ENCODE measurements at places on chromosomes 12 and 14.
A peak's percentile ranks its signal among the peaks of the same experiment; 100 is the strongest.

GRCh38 chr14:55410876-55411275 is 754 bp downstream of the ATG14 start:
- no peak for DNase-seq

DNA sequence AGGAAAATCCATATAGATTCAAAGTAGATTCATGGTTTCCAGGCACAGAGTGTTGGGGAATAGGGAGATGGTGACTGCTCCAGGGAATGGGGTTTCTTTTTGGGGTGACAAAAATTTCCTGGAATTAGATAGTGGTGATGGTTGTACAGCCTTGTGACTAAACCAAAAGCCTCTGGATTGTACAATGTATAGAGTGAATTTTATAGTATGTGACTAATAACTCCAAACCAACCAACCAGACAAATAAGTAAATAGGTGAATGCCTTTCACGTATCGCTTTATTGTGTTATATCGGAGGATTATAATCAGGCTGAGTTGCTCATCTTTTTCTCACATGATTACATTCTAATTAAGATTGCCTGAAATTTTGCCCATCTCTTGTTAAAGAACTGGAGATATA is 24.6 kb upstream of the PPFIBP1 start:
- no peak for DNase-seq

DNA sequence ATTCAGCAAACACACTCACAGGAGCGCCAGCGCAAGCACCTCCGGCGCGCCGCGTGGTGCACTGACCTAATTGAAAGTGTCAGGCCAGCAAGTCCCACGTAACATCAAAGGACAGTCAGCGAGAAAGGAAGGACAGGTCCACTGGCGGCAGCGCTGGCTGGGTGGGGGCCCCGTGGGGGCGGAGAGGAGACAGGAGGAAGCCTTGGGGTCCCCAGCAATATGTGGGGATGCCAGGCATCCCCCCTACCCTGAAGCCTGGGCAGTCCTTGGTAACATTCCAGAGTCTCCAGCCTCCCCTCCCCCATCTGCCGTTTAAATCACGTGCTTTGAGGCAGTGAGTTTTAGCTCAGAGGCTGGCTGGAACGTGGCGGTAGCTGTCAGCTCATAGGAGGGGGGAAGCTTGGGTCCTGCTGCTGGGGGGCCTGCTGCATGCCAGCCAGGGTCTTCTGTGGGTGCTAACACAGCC is 159.2 kb downstream of the CALM1 start:
- no peak for DNase-seq

GRCh38 chr12:3119192-3119755 is 42.1 kb downstream of the TSPAN9 start:
- no peak for DNase-seq

DNA sequence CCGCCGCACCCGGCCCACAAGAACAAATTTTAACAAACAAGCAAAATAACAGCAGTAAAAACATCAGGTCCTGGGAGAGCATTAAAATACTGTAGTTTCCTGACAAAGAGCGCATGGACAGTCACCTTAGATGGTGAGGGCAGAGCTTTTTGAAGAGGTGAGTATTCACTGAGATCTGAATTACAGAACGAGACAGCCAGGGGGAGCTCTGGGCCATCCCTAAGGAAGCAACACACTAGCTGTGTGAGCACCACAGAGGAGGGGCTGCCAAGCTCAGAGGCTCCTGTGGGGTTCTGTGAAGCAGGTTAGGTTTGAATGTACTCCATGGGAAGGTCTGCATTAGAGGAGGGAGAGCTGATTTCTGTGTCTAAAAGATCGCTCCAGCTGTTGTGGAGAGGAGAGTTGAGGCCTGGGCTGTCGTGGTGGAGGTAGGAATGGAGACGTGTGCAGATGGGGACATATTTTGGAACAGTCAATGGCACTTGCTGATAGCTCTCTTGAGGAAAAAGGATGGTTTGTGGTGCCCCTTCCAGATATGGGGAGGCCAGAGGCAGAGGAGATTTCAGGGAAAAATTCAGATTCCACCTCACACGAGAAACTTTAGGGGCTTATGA is 72.9 kb downstream of the TRAFD1 start:
- DNase-seq, result peak; percentile 52

- no peak for DNase-seq
Measured at GRCh38 chr12:52013626-52014310, 7.0 kb downstream of the TAMALIN start.
